ENCODE measurements at places on chromosomes 5 and 9. TPM values are rescaled to one million over a fixed set of nuclear protein-coding genes. Genes with fewer than 3 reads are reported as not detected.

DNA sequence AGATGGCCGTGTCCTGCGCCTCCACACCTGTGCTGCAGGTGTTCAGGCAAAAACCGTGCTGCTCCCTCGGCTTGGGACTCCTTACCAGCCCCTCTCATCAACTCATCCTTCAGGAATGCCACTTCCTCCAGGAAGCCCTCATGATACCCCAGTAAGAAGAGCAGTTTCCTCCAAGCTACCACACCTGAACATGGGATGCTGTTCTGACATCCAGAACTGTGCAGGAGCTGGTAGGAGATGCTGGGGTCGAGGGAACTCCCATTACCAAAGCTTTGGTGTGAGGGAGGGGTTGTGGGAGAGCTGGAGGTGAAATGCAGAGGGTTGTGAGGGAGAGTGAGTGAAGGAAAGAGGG lies 18.9 kb downstream of the CARD19 start:
- H3K36me3 ChIP-seq = peaks cover 47% of the 10 kb centered on the region
- H3K4me1 ChIP-seq = peaks cover 62% of the 10 kb centered on the region
- H3K4me3 ChIP-seq = no peak overlapping the region

Gene PDE6A
- under 0.01 TPM for total RNA-seq

GRCh38 chr5:82107267-82107666 lies 135.4 kb downstream of the ATG10 start:
- no peaks in the 10 kb centered on the region for H3K4me1 ChIP-seq
- no peaks in the 10 kb centered on the region for H3K36me3 ChIP-seq
- H3K27me3 ChIP-seq = no peaks in the 10 kb centered on the region
- H3K4me3 ChIP-seq = no peak overlapping the region
- no peak for DNase-seq

DNA sequence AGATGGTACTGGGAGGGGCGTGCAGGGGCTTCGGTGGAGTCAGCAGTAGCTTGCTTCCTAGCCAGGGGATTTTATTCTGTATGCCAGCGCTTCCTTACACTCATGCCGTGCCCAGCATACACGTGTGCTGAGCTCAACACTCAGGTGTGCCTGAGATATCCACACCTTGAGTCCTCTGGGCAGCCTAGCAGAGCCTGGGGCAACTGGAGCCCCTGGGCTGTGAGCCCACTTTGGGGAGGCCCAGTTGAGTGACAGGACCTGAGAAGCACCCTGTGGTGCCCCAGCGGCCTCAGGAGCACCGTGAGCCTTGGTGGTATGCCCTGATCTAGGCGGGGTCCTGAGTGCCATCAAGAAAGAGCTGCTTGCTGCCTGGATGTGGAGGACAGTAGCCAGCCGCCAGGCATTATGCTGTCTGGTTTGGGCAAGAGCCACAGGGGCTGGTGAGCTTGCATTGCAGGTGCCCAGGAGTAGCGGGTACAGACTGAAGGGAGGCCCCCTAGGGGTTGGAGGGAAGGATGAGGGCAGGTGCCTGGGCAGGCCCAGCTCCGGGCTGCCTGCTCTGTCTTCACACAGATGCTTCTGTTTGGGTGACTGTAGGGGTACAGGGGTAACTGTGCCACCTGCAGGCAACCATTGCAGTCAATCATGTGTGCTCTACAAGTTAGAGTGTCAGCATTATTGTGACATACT lies 42.9 kb downstream of the BNIP1 start:
- H3K4me1 ChIP-seq = no peaks in the 10 kb centered on the region
- no peaks in the 10 kb centered on the region for H3K27me3 ChIP-seq
- no peak overlapping the region for H3K27ac ChIP-seq
- DNase-seq = no peak

GRCh38 chr9:87115785-87116184 lies 168.5 kb upstream of the GAS1 start:
- H3K4me3 ChIP-seq = no peak overlapping the region
- DNase-seq = peak; percentile 71
- H3K27ac ChIP-seq = no peak overlapping the region
- peaks cover 27% of the 10 kb centered on the region for H3K4me1 ChIP-seq

DNA sequence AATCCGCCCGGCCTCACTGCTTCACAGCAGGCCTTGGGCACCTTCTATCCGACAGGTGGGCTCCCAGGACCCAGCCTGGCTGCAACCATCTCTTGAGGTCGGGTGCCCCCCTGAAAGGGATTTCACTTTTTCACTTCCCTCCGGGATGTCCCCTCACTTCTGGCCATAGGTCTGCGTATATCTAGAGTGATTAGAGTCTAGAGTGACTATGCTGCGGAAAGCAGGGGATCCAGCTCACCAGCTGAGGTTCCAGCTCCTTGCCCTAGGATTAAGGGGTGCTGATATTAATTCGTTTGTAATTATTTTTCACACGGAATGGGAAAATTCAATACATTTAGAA lies 3.1 kb downstream of the DMRT2 start:
- H3K36me3 ChIP-seq = no peaks in the 10 kb centered on the region
- no peak for DNase-seq
- no peak overlapping the region for H3K4me3 ChIP-seq

DNA sequence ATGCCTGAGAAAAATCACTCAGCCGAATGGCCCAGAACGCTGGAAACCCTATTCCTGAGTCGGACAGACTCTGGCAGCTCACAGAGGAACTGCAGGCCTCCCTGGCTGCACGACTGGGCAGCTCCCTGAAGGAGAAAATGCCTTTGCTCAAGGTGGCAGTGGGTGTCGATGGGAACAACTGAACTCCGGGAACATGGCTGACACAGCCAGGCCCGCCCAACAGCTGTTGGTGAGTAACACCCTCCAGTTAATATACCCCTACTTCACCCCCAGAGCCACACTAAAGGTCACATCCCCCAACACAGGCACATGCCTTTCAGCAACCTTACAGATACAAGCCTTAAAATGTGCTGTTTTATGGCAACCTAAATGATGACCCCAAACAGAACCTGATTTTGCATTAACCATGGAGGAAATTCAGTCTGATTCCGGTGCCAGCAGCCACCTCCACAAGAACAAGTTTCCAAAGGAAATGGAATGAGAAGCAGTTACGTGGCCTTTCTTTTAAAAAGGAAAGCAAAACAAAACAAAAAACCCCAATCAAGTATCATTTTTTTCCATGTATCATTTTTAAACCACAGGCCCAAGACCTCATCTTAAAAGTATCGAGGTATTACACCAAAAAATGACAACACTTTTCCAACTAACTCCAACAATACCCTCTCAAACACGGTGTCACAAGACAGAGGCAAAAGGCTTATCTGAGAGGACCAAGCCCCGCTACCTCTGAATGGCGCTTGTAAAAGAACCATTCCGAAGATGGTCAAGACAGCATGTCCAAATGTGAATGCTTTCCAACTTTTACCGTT lies 3.1 kb downstream of the KLF9 start:
- H3K4me1 ChIP-seq = peaks cover 36% of the 10 kb centered on the region
- peak overlapping the region; percentile 65 for H3K4me3 ChIP-seq
- H3K27me3 ChIP-seq = no peaks in the 10 kb centered on the region
- peaks cover 14% of the 10 kb centered on the region for H3K36me3 ChIP-seq

DNA sequence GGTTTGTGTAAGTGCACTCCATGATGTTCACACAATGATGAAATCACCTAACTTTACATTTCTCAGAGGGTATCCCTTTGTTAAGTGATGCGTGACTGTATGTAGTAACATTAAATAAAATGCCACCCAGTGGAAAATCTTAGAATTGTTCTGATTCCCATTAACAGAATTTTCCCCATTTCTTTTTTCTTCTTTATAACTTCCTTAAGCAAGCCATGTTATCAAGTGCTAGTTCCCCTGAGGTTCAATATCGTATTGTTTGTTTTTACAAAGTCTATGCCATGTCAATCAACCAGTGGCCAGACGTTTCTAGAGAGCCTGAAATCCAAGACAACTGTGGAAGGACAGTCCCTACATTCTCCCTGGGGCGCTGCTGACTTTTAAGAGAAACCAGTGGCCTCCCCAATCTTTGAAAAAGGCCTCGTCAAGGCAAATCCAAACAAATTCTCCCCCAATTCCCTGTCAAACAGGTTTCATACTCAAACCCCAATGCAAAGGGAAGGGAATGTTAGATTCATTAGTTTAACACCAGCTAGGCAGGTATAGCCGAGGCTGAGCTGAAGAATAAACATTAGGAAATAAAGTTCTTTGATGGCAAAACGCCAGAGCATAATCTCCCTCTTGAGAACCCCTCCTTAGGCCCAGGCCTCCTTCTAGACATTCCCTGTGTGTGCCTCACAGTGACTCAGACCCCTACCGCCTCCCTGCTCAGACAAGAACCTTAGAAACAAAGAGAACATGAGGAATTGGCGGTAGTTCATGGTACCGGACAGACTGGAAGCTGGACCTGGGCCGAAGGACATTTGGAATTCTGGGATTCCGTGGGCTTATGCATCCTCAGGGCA lies 198.7 kb downstream of the GNA14 start:
- H3K4me3 ChIP-seq = no peak overlapping the region
- no peaks in the 10 kb centered on the region for H3K27me3 ChIP-seq
- peaks cover 7% of the 10 kb centered on the region for H3K4me1 ChIP-seq
- no peaks in the 10 kb centered on the region for H3K36me3 ChIP-seq
- no peak overlapping the region for H3K27ac ChIP-seq
- DNase-seq = peak; percentile 89
